DMS153 (cell line): ENCODE measurements at places on chromosomes 6 and 20.

DNA sequence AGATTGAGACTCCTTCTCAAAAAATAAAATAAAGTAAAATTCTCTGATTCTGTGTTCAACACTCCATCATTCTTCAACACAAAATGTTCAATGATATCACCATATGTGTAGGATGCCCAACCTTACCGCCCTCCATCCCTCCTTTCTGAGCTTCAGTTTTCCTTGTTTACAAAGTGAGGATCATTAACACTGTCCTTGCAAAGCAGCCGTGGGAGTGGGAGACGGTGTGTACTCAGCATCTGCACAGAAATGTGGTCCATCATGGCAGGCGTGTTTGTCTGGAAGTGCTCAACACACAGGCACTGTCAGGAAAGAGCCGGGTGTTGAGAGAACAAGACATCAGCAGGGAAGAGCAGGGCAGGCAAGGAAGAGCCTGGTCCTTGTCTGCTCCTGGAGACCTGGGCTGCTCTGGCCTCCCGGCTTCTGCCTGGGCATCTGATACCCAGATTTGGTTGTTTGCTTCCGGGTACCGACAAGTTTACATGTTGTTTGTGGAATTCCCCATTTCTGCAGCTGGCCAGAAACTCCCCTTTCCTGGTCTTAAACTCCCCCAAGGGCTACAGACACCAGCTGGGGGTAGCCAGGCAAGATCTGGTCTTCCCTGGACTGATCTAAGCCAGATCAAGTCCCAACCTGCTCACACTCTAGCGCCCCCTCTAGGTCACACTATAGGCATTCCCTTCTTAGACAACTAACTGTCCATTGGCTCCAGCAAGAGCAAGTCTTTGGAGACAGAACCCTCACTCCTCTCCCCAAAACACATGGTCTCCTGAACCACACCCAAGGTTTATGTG is 26.7 kb upstream of the TTPAL start:
- no peak for DNase-seq

- no peak for DNase-seq
Observed at GRCh38 chr6:132495604-132496079, 17.3 kb downstream of the STX7 start.

- peak; percentile 34 for DNase-seq
Observed at GRCh38 chr6:1609648-1610496, at the start of gene FOXC1. Gene FOXC1 (plus strand): TSS chr6:1609915. CDS start chr6:1610446, 531 bp downstream.

GRCh38 chr20:58839991-58840747 is 10.5 kb downstream of the GNAS-AS1 start:
- DNase-seq = no peak

DNA sequence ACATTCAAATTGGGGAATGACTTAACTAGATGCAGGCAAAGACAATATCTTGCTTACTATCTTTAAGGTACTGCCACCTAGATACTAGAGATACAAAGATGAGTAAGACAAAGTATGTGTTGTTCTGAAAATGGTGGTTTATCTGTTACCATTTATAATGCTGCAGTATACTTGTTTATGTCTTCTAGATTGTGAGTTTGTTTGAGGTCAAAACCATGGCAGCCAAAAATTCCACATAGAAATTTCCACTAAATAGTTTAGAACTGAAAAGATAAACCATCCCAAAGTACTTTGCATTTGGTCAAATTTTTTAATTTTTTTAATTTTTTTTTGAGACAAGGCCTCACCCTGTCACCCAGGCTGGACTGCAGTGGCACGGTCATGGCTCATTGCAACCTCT is 150.8 kb downstream of the SOX4 start:
- DNase-seq = no peak

- no peak for DNase-seq
Observed at GRCh38 chr6:340991-341827, 48.9 kb downstream of the DUSP22 start.

DNA sequence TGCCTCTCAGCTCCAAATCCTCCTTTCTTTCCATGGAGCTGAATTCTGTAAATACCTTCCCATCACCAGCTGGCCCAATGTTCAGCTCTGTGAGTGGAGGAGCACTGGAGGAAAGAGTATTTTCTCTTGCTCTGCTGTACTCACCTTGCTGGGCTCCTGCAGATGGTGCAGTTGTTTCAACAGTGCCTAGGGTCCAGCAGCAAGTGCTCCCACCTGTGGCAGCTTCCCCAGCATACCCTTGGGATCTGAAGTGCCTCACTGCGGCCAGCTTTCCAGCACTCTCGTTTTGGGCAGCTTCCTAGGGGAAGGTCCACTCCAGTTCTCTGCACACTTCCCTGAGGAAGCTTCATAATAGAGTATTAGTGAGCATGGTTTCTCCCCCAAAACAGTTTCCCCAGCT is 170.9 kb downstream of the ARHGAP18 start:
- no peak for DNase-seq

GRCh38 chr6:115863211-115863610 is 197.5 kb downstream of the FRK start:
- DNase-seq = no peak

DNA sequence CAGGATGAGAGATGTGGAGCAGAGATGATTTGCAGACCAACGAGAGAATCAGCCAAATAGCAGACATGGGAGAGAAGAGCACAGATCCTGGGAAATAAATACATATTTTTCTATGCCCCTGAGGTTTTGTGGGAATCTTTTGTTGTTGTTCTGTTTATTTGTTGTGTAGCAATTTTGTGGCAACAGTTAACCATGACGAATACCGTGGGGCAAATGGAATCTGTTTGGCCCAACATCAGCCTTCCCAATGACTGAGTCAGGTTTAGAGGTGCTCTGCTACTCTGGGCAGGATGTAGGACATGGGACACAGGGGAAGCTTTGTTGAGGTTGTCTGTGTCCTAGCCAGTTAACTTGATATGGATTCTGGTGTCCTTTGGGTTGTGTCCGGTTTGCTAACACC is 7.9 kb upstream of the SLC2A10 start:
- DNase-seq = no peak

GRCh38 chr6:75611702-75612375 is 10.2 kb downstream of the SENP6 start:
- DNase-seq = no peak

DNA sequence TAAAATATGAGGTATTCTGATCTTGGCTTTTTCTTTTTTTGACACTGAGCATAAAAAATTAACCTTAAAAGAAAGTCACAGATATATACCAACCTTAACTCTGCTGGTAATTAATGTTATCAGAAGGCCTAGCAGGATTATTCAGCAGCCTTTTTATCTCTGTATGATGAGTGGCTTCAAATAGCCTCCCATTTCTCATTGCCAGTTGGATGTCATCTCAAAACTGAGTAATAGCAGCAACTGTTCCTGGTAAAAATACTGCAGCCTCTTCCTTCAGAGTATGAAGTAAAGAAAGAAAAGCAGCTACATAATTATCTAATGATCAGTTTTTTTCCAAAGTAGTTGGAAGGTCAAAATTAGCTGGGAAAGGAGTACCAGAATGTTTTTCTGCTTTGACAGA is 24.9 kb upstream of the HDGFL1 start:
- DNase-seq = no peak

GRCh38 chr6:89082486-89082891 is 1.9 kb downstream of the PNRC1 start:
- DNase-seq = no peak

DNA sequence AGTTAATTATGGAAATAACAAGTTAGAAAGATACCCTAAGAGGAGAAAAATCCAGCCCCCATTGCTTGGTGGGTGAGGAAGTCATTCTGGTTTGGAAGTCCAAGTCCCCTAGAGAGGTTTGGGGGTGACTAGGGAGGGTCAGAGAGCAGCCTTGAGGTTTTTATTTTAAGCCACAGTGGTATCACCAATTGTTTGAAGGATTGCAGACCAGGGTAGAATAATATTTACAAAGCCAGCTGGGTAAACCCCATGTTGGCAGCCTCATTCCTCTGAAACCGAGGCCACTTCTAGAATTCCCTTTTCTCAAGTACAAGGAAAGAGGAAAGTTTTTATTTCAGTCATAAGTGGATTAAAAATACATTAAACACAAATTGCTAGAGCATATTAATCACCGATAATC is 99.7 kb downstream of the TMEM170B start:
- DNase-seq = no peak

GRCh38 chr6:87728706-87729105 is 26.7 kb upstream of the AKIRIN2 start:
- no peak for DNase-seq

- DNase-seq = no peak
Observed at GRCh38 chr6:150964765-150965164, 99.3 kb downstream of the MTHFD1L start.

GRCh38 chr6:144315981-144316861 is 31.1 kb downstream of the UTRN start:
- no peak for DNase-seq

- DNase-seq = no peak
Observed at GRCh38 chr6:110529355-110529754, 52.9 kb upstream of the SLC22A16 start.

DNA sequence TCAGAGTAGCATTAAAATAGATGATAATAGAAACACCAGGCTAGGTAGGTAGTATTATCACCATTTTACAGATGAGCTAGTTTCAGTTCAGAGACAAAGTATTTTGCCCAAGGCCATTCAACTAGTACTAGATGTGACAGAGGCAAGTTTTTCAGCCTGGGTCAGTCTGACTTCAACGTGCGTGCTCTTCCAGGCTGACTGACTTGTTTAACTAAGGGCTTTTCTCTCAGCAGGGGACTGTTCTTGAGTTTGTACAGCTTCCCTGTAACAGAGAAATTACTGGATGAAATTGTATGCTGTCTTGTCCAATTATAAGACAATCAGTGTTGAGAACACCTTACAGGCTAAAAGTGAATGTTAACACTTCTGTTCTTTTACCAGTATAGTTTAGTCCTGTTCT is 333.5 kb upstream of the MAN1A1 start:
- DNase-seq = no peak

GRCh38 chr6:2844008-2844407 is 2.3 kb upstream of the SERPINB1 start:
- no peak for DNase-seq

- DNase-seq = no peak
Observed at GRCh38 chr6:114142258-114142657, 171.3 kb upstream of the HDAC2 start.

GRCh38 chr6:143745166-143746133 is 67.7 kb downstream of the PHACTR2 start:
- peak; percentile 90 for DNase-seq

- DNase-seq = no peak
Observed at GRCh38 chr6:169850154-169850553, 98.7 kb downstream of the ERMARD start.

GRCh38 chr6:132445201-132445951 is 44.1 kb upstream of the MOXD1 start:
- no peak for DNase-seq

- DNase-seq = no peak
Observed at GRCh38 chr6:89952686-89953085, 58.4 kb downstream of the GJA10 start.

- DNase-seq = no peak
Observed at GRCh38 chr20:15655295-15655874, 917.9 kb downstream of the KIF16B start.

DNA sequence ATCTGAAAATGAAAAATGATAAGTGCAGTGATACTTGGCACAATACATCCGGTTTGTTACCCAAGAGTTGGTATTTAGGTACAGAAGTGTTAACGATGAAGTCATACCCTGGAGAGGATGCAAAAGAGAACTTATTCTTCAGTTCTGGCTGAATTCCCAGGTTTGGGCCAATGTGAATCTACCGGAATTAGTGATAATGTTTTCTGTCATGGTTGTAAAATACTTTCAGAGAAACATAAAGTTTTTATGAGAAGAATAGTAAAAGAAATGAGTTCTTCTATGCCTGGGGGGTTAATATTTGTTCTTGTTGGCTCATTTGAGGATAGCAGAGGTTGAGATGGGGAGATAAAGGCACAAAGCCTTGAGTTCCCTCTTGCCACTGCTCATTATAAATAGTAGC is 509.9 kb upstream of the POU3F2 start:
- peak; percentile 65 for DNase-seq

GRCh38 chr6:2881423-2881822 is 21.7 kb downstream of the SERPINB9 start:
- no peak for DNase-seq

DNA sequence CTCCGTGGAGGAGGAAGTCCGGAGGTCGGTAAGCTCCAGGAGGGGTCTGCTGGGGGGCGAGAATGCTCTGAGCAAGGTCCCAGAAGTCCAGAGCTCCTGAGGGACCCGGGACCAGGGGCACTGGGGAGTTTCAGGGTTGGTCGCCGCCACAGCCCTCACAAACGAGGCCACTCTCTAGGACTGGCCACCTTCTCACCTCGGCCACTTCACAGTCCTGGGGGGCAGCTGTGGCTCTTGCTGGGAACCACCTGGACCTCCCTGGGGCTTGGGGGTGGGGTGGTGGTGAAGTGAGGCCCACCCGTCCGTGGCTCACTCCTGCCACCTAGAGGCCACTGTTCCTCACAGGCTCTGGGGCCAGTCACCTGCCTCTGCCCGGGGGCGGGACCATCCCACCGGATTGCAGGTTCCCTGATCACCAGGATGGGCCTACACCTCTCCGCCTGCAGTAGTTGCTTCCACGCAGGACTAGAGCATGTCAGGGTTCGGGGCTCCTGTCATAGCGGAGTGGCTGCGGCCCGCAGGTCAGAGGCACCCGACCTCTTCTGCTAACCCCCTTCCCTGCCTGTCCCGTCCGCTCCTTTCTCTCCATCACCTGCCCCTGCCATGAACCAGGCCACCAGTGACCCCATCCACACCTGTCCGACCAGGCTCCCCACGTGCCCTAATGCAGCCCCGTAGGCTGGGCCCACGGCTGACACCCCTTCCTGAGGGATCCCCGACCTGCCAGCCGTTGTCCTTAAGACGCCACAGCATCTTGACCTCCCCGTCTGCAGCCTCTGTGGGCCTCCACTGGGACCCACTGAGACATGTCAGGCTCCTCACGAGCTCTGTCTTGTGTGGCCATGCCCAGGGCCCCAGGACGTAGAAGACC is 5.1 kb upstream of the TCEA2 start:
- DNase-seq = no peak

- DNase-seq = no peak
Observed at GRCh38 chr6:154611241-154611640, 100.8 kb upstream of the CNKSR3 start.

- no peak for DNase-seq
Observed at GRCh38 chr6:132571774-132572173, 1.7 kb downstream of the TAAR6 start.

DNA sequence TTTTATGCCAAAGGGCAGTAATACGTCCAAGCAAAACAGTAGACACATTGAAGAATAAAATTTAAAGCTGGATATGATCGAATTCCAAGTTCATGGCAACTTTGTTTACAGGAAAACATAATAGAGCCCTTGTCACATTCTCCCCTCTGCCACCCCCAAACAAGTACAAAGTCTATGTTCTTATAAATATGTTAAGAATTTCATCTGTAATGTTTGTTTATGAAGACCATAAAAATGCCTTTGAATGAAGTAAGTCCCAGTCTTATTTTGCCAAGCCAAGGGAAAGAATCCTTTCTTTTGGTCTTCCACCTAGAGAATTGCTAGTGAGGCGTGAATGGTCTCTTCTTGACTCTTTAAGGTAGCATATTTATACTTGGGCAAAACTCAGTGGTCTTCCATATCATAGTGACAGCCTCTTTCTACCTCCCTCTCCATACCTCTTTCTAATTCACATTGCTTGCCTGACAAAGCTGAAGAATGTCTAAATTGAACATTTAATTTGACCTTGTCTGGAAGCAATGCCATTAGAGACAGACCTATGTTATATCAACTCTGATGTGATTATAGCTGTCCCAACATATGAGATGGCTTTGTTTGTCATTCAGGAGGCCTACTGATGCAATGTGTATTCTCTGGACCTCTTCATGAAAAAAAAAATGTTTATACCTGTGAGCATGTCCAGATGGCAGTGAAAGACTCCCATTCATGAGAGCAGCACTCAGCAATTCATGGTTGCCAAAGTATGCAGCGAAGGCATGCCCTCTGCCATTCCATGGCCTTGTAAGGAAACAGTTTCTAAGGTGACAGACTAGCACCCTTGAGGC is 70.6 kb upstream of the CCN2 start:
- DNase-seq = no peak
